CD4-positive, alpha-beta T cell (primary cell): ENCODE measurements at places on chromosomes 5 and 9.

DNA sequence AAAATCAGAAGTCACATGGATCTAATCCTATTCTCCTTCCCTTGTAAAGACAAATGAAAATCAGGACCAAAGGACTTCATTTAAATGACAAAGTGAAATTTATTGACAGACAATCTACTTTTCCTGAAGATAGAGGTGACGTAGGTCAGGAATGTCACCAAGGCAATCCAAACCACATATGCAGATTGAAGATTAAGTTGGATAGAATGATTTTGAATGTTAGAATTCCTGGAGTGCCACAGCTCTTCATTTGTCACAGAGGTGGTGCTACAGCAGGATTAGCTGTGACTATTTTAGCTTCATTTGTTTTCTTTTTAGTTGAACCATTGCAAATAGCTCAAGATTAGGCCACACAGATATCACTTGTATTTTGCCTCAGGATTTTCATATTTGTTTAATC lies 736.0 kb upstream of the ARRDC3 start:
- DNase-seq, result no peak

DNA sequence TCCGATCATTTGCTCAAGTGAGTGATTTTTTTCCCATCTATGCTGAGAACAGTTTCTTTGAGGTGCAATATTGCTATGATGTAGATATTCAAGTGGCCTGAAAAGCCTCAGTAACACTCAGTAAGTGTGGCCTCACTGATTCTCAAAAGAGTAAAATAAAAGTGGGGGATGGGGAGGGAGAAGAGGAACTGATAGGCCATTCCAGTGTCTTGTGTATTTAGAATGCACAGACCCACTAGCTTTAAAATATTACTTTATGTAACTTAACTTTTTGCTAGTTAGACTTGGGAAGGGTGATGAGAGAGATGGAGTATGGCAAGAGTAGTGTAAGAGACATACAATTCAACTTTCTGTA lies 79.5 kb upstream of the ZNF608 start:
- no peak for DNase-seq

GRCh38 chr5:73290242-73290641 lies 117.2 kb downstream of the TMEM174 start:
- DNase-seq, result no peak

DNA sequence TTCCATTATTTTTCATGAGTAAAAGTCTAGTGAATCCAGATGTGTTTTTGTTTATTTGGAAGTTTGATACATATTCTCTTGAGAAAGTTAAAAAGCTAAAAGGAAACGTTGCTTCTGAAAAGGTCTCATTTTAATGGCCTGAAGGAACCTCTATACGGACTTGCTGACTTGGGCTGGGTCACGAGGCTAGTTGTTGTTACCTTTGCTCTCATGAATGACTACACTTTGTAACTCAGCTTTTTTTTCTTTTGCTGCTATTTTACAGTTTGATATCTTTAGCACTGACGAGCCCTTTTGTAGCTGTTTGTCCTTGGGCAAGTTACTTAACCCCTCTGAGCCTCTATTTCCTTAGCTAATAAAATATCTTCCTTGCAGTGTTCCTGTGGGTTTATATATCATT lies 211.5 kb downstream of the PCSK5 start:
- no peak for DNase-seq
